ENCODE measurements at places on chromosomes 1 and 21. TPM values are rescaled to one million over a fixed set of nuclear protein-coding genes. Genes with fewer than 3 reads are reported as not detected.

The TFAP2E gene
- total RNA-seq, result 1.3 TPM

DNA sequence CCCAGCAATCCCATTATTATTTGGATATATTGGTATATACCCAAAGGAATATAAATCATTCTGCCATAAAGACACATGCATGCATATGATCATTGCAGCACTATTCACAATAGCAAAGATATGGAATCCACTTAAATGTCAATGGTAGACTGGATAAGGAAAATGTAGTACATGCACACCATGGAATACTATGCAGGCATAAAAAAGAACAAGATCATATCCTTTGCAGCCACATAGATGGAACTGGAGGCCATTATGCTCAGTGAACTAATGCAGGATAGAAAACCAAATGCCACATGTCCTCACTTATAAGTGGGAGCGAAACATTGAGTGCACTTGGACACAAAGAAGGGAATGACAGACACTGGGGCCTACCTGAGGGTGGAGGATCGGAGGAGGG is 24.6 kb downstream of the KAZN start:
- DNase-seq, result no peak

GRCh38 chr1:229432905-229433304 is 989 bp downstream of the ACTA1 start:
- DNase-seq, result no peak

DNA sequence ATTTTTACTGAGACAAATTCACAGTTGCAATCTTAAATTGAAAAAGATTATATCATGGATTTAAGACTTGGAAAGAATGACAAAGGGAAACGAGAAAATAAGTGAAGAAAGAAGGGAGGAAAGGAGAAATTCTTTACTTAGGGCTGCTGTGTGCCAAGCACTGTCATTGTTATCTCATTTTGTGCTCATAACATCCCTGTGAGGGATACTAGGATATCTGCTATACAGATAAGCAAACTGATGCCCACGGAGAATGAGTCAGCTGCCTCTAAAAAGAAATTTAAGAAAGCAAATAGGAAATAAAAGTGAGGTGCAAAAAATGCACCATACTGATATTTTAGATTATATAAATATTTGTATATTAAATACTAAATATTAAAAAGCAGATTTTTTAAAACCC is 183.6 kb upstream of the NR5A2 start:
- DNase-seq, result no peak

DNA sequence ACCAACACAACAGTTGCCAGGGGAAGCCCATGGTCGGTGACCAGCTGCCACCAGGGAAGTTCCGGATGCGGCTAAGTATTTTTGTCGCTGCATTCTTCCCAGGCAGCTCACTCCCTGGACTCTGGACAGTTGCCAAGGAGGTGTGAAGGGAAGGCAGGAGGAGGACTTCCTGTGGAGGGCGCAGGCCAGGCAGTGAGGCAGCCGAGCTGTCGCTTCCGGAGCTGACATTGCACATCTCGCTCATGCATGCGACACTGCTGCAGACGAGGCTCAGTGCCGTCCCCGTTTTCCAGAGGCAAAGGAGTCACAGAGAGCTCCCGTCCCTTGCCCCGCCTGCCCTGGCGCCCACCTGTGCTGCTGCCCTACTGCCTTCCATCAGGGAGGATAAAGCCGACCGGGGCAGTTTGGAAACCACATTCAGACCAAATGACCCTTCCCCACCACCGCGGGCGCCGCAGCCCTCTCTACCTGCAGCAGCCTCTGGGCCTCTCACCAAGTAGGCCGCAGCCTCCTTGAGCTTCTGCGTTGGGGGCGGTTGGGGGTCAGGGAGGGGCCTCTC is 81.4 kb downstream of the NENF start:
- DNase-seq, result no peak

DNA sequence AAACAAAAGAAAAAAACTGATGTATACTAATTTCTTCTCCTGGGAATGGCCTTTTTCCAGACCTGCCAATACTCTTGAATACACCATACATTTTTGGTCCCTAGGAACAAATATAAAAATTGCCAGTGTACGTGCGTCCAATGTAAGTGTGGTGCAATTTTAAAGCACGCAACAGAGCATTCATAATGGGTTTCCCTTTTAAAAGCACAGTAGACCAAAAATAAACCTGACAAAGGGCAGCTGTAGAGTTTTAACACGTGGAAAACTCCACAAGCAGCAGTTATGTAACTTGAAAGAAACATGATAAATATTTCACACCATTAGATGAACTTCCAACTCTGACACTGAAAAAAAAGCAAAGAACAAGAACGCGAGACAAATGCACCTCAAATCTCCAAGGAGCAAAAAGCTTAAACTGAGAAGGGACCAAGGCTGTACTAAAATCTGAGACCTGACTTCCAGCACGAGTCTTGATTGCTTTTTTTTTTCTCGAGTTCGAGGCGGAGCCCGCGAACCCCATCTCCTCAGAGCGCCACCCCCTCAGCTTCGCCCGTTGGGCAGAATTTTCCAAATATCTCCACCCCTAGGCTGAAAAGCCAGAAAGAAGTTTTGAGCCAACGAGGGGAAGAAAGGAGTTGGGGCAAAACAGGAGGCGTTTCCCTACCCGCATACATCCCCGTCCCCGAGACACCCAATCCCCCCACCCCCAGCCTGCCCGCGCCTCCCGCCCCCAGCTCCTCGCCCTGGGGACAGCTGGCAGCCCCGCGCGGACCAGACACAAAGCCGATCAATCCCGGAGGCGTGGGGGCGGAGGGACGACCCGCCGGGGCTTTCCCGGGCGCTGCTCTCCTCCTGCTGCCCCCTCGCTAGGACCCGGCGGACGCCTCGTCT is at the start of gene JAM2:
Gene JAM2 (plus strand): TSS at position 599 of the 891 bp plus-strand sequence. CDS start 564 bp downstream, outside the sequence.
- no peak for DNase-seq

DNA sequence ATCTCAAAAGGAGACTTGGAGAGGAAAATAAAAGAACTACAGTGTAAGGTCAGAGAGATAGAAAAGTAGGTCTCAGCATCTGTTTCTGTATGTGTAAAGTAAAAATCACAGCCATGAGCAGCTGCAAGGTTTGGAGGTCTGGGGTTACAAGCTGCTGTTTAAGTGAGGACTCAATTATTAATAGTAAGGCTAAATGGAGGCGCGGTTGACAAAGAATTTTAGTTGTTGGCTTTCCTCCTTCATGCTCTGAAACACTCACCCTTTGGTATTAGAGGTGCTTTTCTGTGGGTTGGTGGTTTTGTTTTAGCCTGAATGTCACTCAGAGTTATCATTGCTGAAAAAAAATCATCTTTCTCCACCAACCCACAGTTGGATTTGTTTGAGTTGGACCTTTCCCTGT is 59.8 kb upstream of the HAO2 start:
- DNase-seq, result no peak

- DNase-seq, result no peak
Measured at GRCh38 chr1:110291241-110292030, 47.7 kb upstream of the RBM15 start.

The TMEM269 gene
- total RNA-seq, result under 0.01 TPM

The OR10Z1 gene
- under 0.01 TPM for total RNA-seq

DNA sequence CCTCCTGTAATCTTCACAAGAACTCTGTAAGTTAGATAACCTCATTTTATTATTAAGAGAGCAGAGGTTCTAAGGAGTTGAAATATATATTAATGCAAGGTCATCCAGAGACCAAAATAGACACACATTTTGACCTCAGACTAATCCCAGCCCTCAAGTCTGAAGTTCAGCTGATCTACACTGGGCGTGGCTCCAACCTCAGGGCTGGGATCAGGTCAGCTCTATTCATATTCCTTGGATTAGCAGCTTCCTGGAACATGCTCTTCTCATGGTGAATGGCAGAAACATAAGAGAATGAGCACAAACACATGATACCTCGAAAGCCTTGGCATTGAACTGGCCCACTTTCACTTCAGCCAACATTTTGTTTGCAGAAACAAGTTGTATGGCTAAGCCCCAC is 200.8 kb upstream of the ST6GALNAC5 start:
- no peak for DNase-seq

The KRTAP12-2 gene
- under 0.01 TPM for total RNA-seq

DNA sequence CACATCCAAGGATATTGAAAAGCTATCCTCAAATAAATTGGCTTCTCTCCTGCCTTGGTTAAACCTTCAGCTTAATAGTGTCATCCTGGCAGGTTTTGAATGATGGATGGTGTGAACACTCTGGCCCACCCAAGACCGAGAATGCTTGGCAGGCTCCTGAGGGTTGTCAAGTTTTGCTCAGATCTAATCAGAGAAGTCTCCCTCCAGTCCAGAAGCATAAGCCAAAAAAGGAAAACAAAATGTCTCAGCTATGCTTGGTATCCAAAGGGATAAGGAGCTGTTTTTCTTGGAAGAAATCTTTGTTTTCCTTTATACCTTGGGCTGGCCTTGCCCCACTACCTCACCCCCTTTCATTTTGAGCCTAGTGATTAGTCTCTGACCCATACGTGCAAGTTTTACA is 172.7 kb downstream of the CRB1 start:
- no peak for DNase-seq

- DNase-seq, result no peak
Measured at GRCh38 chr21:42191696-42192595, 27.0 kb upstream of the ABCG1 start.

GRCh38 chr21:20330652-20331051 is 667.6 kb upstream of the NCAM2 start:
- DNase-seq, result no peak

- DNase-seq, result no peak
Measured at GRCh38 chr1:242185731-242186130, 186.8 kb upstream of the MAP1LC3C start.

The FNBP1L gene
- total RNA-seq, result 6.5 TPM

- no peak for DNase-seq
Measured at GRCh38 chr1:228905701-228906101, 170.4 kb downstream of the RHOU start.

DNA sequence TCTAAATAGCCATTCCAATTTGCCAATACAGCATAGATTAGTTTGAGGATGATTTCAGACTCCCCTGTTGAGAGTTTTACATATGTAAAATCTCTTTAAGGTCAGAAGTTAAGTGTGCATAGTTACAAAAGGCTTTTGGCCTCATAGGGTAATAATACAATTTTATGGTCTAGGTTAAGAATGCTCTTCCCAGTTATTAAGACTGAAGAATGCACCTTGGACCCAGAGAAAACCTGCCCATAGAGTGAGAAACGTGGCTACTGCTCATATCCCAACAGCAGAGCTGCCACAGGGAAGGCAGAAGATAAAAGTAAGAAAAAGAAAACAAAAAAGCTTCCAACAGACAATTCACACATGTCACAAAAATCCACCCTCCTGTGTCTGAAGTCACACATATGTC is 255.9 kb downstream of the LMO4 start:
- DNase-seq, result no peak

The NUCKS1 gene
- 35.0 TPM for total RNA-seq
